ENCODE measurements at places on chromosomes 11 and 22. TPM values are rescaled to one million over a fixed set of nuclear protein-coding genes. Genes with fewer than 3 reads are reported as not detected.

- H3K27ac ChIP-seq = peak overlapping the region; percentile 96
- no peaks in the 10 kb centered on the region for H3K36me3 ChIP-seq
- peaks cover 68% of the 10 kb centered on the region for H3K4me1 ChIP-seq
Observed at GRCh38 chr11:8719721-8720120, 37.1 kb downstream of the RPL27A start.

Gene PANX3
- total RNA-seq = not detected

Gene MS4A4A
- total RNA-seq = not detected

Gene UEVLD
- total RNA-seq = 20.2 TPM

DNA sequence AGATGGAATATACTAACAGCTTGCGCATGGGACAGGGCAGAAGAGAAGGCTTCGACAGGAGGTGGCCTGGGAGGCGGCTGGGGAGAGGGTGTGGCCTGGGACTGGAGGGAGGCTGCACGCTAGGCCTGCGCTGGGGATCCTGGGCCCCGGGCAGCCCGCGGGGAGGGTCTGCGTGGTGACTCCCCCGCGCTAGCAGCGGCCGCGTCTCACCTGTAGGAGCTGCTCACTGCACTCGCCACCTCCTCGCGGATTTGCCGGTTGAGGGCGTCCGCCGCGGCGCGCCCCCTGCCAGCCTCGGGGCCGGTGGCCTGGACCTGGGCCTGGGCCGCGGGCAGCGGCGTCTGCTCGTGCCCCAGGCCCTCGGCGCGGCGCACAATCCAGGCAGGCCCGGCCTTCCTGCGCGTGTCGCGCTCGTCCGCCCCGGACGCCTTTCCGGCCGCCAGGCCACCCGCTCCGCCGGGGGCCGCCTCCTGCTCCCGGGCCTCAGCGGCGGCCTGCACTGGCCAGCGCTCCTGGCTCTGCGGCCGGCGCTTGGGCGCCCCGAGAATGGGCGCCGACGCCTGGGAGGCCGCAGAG is 1.5 kb downstream of the MAP6 start:
- no peak overlapping the region for H3K27ac ChIP-seq
- no peak for DNase-seq
- H3K27me3 ChIP-seq = peaks cover 11% of the 10 kb centered on the region
- H3K36me3 ChIP-seq = no peaks in the 10 kb centered on the region
- H3K4me1 ChIP-seq = 0 out of 2 replicates have a peak, but pooled peaks cover 5% of the 10 kb centered on the region

- no peaks in the 10 kb centered on the region for H3K36me3 ChIP-seq
- H3K27me3 ChIP-seq = no peaks in the 10 kb centered on the region
- H3K27ac ChIP-seq = no peak overlapping the region
- DNase-seq = no peak
Observed at GRCh38 chr11:13205486-13205885, 72.1 kb upstream of the BMAL1 start.

DNA sequence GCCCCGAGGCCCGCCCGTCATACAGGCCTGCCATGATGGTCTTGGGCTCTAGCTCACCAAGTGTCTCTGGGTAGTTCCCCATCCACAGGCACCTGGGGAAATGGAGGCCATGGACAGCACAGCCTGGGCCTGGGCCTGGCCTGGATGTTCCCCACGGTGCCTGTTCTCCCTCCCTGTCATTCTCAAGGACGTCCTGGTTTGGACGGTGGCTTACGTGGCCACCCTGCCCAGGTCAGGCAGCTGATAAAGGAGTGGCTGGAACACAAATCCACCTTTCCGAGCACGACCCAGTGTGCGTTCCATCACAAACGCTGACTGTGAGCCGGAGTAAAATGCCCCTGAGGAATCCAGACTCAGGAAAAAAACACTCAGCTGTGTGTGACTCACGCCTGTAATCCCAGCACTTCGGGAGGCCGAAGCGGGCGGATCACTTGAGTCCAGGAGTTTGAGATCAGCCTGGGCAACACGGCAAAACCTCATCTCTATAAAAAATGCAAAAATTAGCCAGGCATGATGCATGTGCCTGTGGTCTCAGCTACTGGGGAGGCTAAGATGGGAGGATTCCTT is 41.2 kb upstream of the TESMIN start:
- H3K27ac ChIP-seq = no peak overlapping the region
- DNase-seq = no peak
- no peaks in the 10 kb centered on the region for H3K27me3 ChIP-seq
- H3K4me1 ChIP-seq = no peaks in the 10 kb centered on the region
- 0 out of 2 replicates have a peak, but pooled peaks cover 3% of the 10 kb centered on the region for H3K36me3 ChIP-seq

DNA sequence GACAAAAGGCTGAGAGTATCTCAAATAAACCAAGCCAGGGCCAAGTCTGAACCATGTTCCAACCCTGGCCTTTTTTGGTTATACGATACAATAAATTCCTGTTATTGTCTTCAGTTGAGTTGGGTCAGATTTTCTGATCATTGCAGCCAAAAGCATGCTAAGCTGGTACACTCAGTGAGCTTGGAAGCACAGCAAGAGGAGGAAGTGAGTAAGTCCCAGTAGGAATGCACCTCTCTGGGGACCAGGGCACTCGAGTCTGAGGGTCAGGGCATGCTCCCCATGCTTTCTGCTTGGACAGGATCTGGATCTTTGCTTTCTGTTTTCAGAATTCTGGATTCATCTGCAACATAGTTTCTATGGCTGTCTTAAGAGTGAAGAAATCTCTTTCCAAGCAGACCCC is 73.1 kb downstream of the TMPRSS5 start:
- no peaks in the 10 kb centered on the region for H3K36me3 ChIP-seq
- no peak overlapping the region for H3K4me3 ChIP-seq
- DNase-seq = no peak
- peaks cover 59% of the 10 kb centered on the region for H3K27me3 ChIP-seq
- no peaks in the 10 kb centered on the region for H3K4me1 ChIP-seq

Gene DEPDC7
- 1.2 TPM for total RNA-seq

DNA sequence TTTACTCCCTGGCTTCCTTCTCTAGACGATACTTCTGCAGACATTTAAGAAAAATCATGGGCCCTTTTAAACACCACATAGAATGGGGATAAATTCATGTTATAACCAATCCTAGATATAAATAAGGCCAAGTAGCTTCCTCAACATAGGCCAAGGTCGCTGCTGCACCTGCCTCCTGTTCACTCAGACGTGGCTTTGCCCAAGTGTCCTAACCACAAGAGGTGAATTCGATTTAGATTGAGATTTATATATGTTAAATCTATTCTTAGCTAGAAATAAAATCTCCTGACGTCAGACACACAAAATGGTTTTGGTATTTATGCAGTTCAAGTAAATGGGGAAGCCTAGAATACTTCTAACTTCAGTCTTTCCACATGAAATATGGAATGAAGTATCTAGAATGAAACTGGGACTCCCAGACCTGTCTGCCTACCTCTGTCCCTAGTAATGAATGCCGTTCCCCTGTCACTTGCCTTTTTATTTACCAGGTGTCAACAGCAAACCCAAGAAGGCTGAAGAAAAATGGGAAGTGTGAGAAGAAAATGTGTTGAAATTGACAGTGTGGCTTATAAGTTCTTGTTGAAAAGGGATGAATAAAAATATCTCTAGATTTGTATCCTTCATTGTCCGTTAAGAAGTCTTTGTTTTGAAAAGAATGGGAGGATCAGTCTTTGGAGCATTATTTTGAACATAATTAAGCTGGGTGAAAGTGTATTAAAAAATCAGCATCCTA is 131.8 kb downstream of the HIPK3 start:
- H3K4me3 ChIP-seq = no peak overlapping the region
- H3K27me3 ChIP-seq = no peaks in the 10 kb centered on the region
- H3K36me3 ChIP-seq = no peaks in the 10 kb centered on the region
- no peak for DNase-seq

Gene GAS2L1
- 15.2 TPM for total RNA-seq

Gene NF2
- 73.2 TPM for total RNA-seq

GRCh38 chr11:133570376-133570775 is 38.1 kb upstream of the OPCML start:
- H3K36me3 ChIP-seq = no peaks in the 10 kb centered on the region
- no peaks in the 10 kb centered on the region for H3K4me1 ChIP-seq
- H3K27ac ChIP-seq = no peak overlapping the region
- no peaks in the 10 kb centered on the region for H3K27me3 ChIP-seq
- no peak overlapping the region for H3K4me3 ChIP-seq

DNA sequence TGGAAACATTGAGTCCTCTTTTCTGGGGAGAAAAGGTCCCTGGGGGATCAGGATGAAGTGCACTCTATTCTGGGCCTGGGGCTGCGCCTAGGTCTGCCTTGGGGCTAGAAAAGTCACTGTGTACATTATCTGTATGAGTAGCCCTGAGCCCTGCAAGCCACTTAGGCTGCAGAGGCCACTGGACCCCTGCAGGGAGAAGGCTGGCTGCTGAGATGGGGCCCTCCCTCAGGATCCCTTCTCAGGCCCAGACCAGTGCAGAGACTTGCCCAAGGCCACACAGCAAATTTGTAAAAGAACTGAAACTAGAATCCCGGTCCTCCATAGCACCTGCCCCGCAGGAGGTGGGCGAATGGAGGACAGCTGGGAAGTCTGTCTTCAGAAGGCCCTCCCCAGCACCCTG is 26.8 kb upstream of the HMOX1 start:
- no peak overlapping the region for H3K4me3 ChIP-seq
- H3K36me3 ChIP-seq = no peaks in the 10 kb centered on the region
- no peak for DNase-seq
- H3K27me3 ChIP-seq = no peaks in the 10 kb centered on the region
- peaks cover 19% of the 10 kb centered on the region for H3K4me1 ChIP-seq

Gene KRTAP5-7
- total RNA-seq = not detected

Gene GDPD5
- 9.9 TPM for total RNA-seq

Gene ARHGAP1
- 64.2 TPM for total RNA-seq

Gene GNAZ
- 1.2 TPM for total RNA-seq
